ENCODE measurements at places on chromosomes 5 and 9.

DNA sequence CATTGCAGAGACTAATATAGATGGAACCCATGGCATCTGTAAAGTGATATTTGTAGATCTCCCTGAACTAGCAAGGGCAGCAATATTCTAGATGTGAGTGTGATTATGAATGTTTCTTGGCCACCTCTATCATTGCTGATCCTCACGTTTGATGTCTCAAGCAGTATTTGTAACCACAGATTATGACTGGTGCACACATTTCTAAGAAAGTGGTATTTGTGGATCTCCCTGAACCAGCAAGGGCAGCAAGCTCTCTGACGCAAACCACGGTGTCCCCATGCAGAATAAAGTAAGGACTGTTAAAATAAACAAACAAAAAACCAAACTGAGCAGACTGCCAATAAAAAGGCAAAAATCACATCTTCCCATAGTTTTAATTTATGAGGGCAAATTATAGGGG, 301.3 kb downstream of the CSNK1G3 start:
- peak; percentile 56 for DNase-seq

- no peak for DNase-seq
Measured at GRCh38 chr5:53090229-53090628, 19.3 kb downstream of the MOCS2 start.

GRCh38 chr9:130766021-130766926, 68.8 kb upstream of the ABL1 start:
- DNase-seq = peak; percentile 26

DNA sequence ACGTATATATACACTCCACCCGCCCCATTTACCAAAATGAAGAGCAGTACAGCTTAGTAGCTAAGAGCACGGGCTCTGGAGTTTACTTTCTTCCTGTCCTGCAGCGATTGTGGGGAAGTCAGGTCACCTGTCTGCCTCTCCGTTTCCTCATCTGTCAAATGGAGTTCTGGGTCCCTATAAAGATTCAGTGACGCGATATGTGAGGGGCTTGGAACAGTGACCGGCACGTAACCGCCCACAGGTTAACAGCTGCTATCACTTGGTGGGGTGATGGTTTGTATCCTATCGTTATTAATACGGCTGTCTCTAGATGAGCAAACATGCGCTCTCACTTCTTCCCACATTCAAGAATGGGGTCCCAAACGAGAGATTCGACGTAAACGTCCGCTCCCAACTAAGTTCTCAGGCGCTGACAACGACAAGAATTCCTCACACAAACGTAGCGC, 426 bp downstream of the FAM114A2 start:
- no peak for DNase-seq

DNA sequence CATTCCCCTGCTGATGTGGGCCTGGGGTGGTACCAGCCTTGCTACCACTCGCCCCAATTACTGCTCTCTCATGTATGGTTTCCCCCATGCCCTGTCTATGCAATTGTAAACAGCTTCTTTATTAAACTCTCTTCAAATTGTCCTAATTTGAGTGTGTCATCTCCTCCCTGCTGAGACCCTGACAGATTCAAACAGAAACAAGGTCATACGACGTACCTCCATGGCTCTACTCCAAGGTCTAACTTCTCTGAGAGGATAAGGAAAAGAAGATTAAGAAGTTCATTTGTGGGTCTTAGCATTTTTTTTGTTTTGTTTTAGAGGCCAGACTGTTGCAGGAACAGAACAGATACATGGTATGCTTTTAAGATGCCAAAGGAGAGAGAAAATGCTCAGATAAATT, 38.0 kb downstream of the ABITRAM start:
- DNase-seq = no peak

DNA sequence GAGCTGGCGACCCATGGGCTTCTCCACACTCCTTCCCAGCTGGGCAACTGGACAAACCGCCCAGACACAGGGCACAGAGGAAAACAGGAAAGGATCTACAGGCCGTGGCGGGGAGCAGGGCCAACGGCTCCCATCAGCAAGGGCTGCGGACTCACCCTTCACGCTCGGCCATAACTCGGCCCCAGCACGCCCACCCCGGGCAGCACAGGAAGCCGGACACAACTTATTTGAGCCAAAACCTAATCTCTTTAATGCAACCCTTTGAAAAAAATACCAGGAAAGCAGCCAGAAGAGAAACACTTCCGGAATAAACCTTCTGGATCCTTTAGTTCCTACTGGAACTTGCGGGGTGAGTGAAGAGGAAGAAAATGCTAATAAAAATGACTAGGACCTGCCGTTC, 59.9 kb downstream of the VAV2 start:
- DNase-seq = no peak

- no peak for DNase-seq
Measured at GRCh38 chr9:93231121-93231694, 47.3 kb downstream of the WNK2 start.

- DNase-seq = peak; percentile 13
Measured at GRCh38 chr5:1666812-1667588, 132.6 kb downstream of the MRPL36 start.

GRCh38 chr9:109953813-109954497, 174.0 kb downstream of the PALM2AKAP2 start:
- no peak for DNase-seq

DNA sequence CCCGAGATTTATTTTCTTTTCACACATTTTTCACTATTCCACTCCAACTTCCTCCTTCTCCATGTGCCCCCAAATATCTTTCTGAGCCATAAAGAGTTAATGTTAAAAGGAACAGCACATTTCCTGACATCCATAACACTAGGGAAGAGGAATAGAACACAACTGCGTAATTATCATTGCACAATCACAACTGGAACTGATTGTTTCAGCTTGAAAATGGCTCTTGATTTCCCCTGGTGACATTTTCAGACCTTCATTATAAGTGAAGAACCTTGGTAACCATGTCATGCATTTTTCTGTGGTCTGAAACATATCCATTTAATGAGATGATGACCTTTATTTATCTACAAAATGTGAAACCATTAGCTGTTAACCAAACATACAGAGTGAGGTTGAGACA, 82.4 kb downstream of the PCSK1 start:
- DNase-seq = peak; percentile 48

GRCh38 chr9:97480174-97480573, 21.3 kb upstream of the TMOD1 start:
- no peak for DNase-seq

GRCh38 chr5:138258704-138259292, 15.6 kb downstream of the GFRA3 start:
- DNase-seq = no peak

GRCh38 chr5:28408186-28408585, 1369.8 kb upstream of the CDH9 start:
- peak; percentile 60 for DNase-seq

DNA sequence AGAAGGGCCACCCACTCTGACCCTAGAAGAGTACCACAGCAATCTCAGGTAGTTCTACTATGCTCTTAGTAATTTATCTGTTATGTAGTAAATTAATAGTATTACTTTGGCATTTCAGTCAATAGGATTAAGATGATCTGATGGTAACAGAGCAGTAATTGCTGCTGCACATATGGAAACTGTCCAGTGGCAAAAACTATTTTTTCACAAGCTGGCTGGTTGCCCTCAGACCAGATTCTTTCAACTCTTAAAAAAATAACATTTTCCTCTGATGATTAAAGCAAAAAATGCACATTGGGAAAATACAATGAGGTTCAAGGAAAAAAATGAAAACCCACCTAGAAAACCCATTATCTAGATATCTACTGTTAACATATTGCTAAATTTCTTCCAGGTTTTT, 19.7 kb downstream of the GLRA1 start:
- no peak for DNase-seq

DNA sequence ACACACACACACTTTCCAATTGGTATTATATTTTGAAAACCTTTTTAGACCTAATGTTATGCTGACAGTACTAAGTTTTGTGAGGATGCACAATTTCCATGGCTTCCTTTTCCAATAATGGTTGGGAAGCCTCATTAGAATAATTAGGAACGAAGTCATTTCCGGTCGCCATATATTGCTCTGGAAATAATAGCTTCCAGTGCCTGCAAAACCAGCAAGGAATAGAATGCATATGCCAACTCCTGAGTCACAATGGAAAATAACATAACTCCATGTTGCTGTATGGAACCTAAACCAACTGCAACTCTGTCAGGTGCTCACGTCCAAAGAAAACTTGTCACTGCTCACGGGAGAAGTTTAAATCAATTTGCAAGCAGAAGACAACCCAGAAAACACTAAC, 222.0 kb downstream of the EBF1 start:
- no peak for DNase-seq

DNA sequence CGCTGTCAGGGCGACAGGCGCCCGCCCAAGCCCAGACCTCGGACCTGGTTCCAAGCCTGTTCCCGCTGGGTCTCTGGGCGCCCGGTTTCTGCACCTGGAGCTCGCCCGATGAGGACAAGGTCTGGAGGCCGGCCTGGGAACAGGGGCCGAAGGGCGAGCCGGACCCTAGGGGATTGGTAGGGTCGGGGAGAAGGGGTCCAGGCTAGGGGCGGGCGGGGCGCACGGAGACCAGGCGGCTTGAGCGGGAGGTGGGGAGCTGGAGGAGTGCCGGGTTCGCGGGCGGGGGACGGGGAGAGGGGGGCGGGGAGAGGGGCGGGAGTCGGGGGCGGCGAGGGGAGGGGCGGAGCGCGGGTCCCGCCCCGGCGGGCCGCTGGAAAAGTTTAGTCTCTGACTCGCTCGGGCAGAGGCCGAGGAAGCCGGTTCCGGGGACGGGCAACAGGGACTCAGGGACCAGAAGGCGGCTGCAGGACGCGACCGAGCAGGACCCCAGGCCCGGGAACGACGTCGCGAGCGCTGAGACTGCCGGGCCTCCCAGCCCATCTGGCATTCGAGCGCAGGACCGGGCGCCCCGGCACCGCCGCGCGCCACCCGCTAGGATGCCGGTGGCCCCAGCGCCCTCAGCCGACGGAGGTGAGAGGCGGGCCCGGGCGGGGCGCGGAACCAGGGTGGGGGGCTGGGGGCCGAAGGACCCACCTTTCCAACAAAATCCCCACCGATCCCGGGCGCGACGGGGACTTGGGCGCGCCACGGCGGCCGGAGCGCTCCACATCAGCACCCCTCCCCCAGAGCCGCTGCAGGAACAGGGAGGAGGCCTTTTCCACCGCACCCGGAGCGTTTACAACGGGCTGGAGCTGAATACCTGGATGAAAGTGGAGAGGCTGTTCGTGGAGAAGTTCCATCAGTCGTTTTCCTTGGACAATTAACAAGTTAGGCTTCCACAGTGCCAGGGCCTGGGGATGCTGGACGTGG, at the start of gene S1PR3:
Gene S1PR3, plus strand, starts transcription at position 403 of the 969 bp plus-strand sequence. CDS start 9,733 bp downstream, outside the sequence.
- no peak for DNase-seq

DNA sequence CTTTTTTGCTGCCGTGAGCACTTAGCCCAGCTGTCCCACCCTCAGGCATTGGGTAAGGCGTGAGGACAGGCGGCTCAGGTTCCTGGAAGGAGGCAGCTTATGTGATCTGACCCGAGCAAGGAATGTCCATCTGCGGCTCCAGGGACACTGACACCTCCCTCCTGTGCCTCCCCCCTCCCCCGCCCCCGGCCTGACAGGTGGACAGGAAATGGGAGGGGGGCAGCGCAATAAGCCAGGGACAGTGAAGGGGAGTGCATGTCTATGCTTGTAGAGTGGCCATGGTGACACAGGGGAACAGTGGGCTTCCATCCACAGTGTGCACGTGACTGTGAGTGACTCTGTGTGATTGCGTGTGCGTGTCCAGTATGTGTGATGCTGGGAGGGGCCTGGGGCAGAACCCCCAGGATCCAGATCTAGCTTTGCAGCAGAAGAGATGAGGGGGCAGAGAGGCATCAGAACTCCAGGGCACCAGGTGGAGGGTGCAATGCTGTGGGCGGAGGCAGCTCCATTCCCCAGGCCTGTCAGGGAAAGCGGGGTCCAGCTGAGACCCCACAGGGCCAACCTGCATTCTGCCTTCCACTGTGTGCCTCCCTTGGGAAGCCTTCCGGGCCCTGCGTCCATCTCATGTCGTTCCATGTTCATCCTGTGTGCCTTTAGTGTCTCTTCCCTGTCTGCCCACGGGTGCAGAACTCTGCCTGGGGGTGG, 30.5 kb downstream of the CNTFR start:
- no peak for DNase-seq

DNA sequence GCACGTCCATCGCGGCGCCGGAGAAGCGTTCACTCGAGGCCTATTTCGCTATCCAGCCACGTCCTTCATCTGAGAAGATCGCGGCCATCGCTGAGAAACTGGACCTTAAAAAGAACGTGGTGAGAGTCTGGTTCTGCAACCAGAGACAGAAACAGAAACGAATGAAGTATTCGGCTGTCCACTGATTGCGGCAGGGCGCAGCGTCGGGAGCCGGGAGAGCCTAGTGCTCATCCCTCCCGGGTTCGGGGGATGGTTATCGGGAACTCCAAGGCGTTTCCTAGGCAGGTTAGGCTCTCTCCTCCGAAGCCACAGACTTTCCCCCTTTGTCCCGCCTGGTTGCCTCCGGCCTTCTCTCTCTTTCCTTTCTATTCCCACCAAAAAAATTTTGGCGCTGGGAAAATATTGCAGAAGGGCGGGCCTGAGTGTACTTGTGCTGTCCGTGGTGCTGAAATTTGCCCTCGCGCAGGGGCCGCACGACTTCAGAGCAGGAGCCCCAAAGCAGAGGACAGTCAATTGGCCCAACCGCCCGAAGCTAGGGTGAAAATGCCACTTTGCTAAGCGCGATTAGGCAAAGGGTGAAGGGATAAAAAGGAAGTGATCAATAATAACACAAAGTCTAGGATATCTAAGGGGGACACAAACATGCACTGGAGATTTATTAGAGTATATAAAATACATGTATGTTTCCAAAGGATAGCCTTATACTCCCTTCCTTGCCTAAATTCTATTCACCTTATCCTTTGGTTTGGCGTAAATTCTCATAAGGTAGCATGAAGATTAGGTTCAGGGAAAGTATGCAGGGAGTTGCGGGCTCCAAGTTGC, 1.8 kb downstream of the POU4F3 start:
- peak; percentile 57 for DNase-seq

GRCh38 chr5:44499381-44499780, 110.2 kb upstream of the FGF10 start:
- no peak for DNase-seq

- DNase-seq = no peak
Measured at GRCh38 chr5:2251298-2251697, 368.6 kb upstream of the IRX4 start.

GRCh38 chr5:56314529-56314928, 81.4 kb upstream of the ANKRD55 start:
- DNase-seq = peak; percentile 81

DNA sequence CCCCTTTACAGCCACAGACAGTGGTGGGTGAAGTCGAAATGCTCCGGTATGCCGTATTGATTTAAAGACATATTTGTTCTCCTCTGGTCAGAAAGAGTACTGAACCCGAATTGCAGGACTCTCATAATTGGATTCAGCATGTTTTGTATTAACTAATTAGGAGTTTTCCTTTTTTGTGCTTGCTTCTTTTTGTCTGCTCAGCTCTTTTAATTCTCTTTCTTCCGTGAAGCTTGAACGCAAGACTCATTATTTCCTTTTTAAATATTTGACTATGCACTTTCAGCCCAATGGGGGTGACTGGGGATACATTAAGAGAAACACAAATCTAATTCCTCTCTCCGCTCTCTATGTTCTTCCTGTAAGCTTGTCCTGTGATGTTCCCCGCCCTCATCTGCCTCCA, 246.6 kb upstream of the IRX2 start:
- no peak for DNase-seq

GRCh38 chr5:98917433-98917832, 11.4 kb downstream of the CHD1 start:
- no peak for DNase-seq
